Upper lobe of right lung (tissue), 1 donor: ENCODE measurements at places on chromosomes 11 and 22.

DNA sequence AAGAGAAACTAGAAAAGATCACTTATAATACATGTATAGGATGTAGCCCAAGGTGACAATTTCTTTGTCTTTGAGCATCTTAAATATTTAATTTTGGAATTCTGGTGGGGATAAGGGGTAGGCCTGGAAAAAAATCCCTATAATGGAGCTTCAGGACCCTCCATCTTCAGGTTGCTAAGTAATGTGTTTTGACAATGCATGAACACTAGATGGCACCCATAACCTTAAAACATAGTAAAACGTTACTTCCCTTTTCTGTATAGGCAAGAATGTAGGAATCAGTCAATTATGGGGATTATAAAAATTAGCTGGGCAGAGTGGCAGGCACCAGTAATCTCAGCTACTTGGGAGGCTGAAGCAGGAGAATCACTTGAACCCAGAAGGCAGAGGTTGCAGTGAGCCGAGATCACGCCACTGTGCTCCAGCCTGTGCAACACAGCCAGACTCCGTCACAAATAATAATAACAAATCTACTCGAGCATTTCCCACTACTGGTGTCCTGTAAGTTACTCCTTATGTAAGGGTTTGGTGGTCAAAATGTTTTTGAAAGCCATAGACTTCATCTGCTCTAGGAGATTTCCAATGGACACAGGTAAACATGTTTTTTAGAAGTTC, 541.9 kb upstream of the CCDC90B start:
- H3K27me3 ChIP-seq: no peaks in the 10 kb centered on the region
- no peak for DNase-seq
- H3K36me3 ChIP-seq: no peaks in the 10 kb centered on the region
- H3K4me3 ChIP-seq: peak overlapping the region; percentile 22
- no peaks in the 10 kb centered on the region for H3K4me1 ChIP-seq

DNA sequence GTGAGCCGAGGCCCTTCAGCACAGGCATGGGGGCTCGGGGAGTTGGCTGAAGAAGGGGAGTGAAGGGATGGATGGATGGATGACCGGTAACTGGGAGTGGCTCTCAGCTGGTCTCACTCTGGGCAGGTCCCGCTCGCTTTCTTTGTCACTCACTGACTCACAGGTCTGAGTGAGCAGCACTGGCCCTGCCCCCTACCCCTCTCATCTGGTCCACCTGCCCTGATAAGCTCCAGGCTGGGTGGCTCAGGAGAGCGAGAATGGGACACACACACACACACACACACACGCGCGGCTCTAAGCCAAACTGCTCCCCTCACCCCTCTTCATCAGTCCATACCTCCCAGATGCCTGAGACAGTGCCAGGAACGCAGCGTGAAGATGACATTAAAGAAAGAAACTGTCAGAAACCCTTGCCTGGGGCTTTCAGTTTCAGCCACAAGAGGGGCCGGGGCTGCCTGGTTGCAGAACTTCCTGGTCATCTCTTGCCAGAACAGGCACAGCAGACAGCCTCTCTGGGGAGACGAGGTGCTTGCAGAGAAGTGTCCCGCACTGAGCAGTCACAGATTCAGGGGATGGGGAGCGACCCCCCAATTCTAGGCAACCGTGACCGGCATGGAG, 16.5 kb upstream of the SHISAL1 start:
- no peak for DNase-seq
- no peaks in the 10 kb centered on the region for H3K36me3 ChIP-seq
- H3K4me3 ChIP-seq: no peak overlapping the region
- no peak overlapping the region for H3K27ac ChIP-seq
- H3K27me3 ChIP-seq: peaks cover 59% of the 10 kb centered on the region
- peaks cover 6% of the 10 kb centered on the region for H3K4me1 ChIP-seq

DNA sequence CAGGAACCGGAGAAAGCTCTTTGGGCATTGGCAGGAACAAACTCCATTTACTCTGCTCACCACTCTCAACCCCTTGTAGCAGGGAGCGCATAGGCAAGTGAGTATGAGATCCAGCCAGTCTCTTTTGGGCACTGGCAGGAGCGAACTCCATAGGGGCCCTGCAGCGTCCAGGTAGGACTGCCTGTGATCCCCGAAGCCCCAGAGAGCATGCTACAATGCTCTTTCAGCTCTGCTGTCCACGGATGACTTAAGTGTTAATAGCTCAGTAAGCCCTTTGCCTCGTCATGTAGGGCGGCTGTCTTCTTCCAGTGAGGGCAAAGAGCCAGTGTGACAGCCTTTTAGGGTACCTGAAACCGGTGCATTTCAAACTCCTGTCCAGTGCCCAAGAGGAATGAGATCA, 1525.6 kb upstream of the RAG2 start:
- H3K27ac ChIP-seq: no peak overlapping the region
- no peak overlapping the region for H3K4me3 ChIP-seq
- H3K36me3 ChIP-seq: no peaks in the 10 kb centered on the region
- H3K4me1 ChIP-seq: no peaks in the 10 kb centered on the region
- H3K27me3 ChIP-seq: no peaks in the 10 kb centered on the region
- DNase-seq: no peak

- H3K4me3 ChIP-seq: no peak overlapping the region
- H3K27me3 ChIP-seq: no peaks in the 10 kb centered on the region
- peak; percentile 52 for DNase-seq
Observed at GRCh38 chr11:73655686-73656085, 9.3 kb downstream of the PLEKHB1 start.

DNA sequence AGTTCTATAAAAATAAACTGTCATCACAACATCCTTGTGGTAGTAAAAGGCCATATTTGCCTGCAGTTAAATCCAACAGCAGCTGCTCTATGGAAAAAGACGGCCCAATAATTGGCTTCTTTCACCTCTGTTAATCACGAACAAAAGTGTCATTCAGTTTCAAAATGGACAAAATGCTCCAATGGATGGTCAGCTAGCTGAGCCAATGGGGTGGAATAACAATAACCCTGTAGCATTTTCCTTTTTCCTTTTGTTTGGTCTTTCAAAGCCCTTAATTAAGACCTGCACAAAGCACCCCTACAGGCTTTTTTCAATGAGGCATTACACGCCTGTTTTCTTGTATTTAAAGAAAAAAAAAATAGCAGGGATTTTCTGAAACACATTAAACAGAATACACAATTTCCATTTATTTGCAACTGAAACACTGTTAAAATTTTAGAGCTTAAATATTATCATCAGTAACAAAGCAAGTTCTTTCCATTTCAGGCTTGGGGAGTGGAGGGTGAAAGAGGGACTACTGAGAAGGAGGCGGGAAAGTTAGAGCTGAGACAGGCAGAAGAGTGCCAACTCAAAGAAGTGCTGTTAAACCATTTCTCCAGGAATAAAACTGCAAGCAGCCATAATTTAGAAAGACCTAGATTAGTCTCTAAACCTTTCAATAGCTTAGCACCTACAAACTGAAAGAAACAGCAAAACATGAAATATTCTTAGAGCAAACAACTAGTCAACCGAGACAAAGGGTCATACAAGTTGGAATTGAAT, 28.7 kb downstream of the LGR4 start:
- no peak for DNase-seq
- no peaks in the 10 kb centered on the region for H3K4me1 ChIP-seq
- H3K27ac ChIP-seq: no peak overlapping the region
- no peak overlapping the region for H3K4me3 ChIP-seq

DNA sequence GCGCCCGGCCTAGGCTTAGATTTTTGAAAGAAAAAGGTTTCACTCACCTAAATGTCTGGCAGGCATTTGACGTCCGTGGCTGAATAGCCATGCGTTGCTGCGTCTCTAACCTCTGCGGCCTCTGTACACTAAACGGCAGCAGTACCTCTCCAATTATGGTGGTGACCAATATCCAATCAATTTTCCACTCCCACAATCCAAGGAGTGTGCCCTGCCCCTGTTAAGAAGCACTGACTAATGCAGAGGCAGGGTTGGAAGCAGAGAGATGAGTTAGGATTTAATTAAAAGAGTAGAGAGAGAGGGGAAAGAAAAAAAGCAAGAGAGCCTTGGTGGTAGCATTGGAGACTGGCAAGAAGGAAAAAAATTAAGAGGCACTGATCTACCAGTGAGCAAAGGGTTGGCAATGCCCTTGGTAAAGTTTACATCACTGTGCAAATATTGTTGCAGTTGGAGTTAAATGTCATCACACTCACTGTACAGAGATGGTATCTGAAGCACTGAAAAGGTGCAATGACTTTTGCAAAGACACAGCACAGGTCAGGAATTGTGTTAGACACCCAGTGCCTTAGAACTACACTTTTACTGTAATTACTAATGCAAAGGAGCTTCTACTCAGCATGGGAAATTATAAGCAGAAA, 526.7 kb downstream of the NTM start:
- H3K36me3 ChIP-seq: no peaks in the 10 kb centered on the region
- no peak for DNase-seq
- H3K27me3 ChIP-seq: peaks cover 4% of the 10 kb centered on the region
- no peak overlapping the region for H3K4me3 ChIP-seq

DNA sequence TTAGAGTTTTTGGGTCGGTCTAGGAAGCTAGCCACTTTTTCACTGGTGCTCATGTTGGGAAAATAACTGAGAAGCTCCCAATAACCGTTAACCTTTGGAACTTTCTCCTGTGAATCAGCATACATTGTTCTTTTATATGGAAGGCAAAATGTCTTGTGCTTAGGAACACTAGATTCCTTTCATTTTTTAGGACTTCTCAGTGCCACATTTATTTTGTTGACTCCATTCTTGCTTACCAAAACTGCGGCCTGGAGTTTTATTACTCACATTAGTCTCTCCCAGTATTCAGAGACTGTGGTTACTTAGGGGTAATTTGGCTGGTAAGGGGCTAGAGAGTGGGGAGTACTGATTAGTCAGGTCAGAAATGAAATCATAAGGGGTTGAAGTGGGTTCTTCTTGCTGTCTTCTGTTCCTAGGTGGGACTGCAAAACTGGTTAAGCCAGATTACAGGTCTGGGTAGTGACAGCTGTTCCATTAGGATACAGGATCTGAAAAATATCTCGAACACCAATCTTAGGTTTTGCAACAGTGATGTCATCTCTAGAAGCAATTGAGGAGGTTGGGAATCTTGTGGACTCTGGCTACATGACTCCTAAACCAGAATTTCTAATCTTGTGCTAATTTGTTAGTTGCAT, 631.4 kb upstream of the LUZP2 start:
- H3K4me3 ChIP-seq: no peak overlapping the region
- no peaks in the 10 kb centered on the region for H3K4me1 ChIP-seq
- DNase-seq: no peak
- H3K27ac ChIP-seq: no peak overlapping the region

GRCh38 chr11:74204701-74205100, 33.6 kb downstream of the PPME1 start:
- DNase-seq: no peak
- no peak overlapping the region for H3K27ac ChIP-seq
- H3K4me1 ChIP-seq: no peaks in the 10 kb centered on the region
- peaks cover 37% of the 10 kb centered on the region for H3K36me3 ChIP-seq
- H3K27me3 ChIP-seq: no peaks in the 10 kb centered on the region

DNA sequence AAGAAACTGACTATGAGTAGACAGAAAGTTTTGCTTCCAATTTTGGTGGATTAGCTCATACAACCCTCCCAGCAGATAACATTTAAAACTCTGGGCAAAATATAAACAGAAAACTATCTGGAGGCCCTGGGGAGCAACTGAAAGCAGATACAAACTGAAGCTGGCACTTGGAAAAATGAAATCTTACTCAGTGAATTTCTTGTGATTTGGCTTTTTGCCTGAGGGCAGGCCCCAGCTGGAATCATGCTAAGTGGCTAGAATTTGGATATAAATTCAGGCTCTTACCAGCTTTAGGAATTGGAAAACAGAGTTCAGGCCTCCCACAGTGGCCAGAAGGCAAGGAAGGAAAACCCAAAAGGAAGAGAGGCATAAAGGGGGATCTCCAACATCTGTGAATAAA, 85.8 kb downstream of the EFCAB6 start:
- no peak overlapping the region for H3K4me3 ChIP-seq
- H3K27me3 ChIP-seq: no peaks in the 10 kb centered on the region
- no peak for DNase-seq
- no peaks in the 10 kb centered on the region for H3K36me3 ChIP-seq
- H3K4me1 ChIP-seq: peaks cover 3% of the 10 kb centered on the region

DNA sequence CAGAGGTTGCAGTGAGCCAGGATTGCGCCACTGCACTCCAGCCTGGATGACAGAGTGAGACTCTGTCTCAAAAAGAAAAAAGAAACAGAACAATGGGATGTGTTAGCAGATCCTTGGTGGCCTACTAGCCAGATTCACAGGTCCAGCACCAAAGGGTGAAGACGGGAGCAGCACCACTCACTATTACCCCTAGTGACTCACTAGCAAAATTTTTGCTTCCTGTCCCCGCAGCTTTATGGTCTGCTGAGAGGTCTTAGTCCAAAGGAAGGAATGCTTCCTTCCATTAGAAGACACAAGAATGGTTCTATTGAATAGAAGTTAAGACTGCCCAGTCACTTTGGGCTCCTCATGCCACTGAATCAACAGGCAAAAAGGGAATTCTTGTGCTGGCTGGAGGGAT, 35.9 kb upstream of the NUP50 start:
- no peak overlapping the region for H3K4me3 ChIP-seq
- H3K4me1 ChIP-seq: peaks cover 3% of the 10 kb centered on the region
- H3K27ac ChIP-seq: no peak overlapping the region
- no peaks in the 10 kb centered on the region for H3K27me3 ChIP-seq
- no peaks in the 10 kb centered on the region for H3K36me3 ChIP-seq

GRCh38 chr11:128493570-128493965, 93.8 kb downstream of the ETS1 start:
- no peaks in the 10 kb centered on the region for H3K27me3 ChIP-seq
- no peak overlapping the region for H3K4me3 ChIP-seq
- peaks cover 22% of the 10 kb centered on the region for H3K36me3 ChIP-seq
- H3K27ac ChIP-seq: peak overlapping the region; percentile 28

DNA sequence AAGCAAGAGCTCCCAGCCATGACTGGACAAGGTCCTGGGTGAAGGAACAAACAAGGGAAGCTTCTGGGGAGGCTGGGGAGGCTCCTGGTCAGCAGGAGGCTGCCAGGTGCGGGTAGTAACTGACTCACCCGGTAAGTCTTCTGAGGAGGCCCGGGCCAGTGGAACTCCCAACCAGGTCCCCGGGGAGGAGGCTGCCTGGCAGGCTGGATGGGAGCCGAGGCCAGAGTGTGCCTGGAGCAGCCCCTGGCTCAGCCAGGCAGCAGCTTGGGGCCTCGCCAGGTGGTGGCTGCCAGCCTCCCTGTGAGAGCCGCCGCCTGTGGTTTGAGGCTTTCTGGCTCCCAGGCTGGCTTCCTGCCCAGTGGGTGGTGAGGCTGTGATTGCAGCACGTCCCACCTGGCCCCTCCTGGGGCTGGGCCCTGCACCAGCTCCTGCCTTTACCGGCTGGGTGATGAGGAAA, 46.2 kb downstream of the IGF2 start:
- H3K27me3 ChIP-seq: no peaks in the 10 kb centered on the region
- no peak overlapping the region for H3K4me3 ChIP-seq
- peaks cover 11% of the 10 kb centered on the region for H3K4me1 ChIP-seq
- DNase-seq: peak; percentile 90
